ENCODE measurements at places on chromosomes 7 and 10.

- DNase-seq = no peak
Observed at GRCh38 chr10:81865581-81865980, 9.4 kb upstream of the NRG3 start.

- no peak for DNase-seq
Observed at GRCh38 chr10:43221419-43222209, 45.3 kb downstream of the RASGEF1A start.

- no peak for DNase-seq
Observed at GRCh38 chr7:114502454-114503254, 88.0 kb downstream of the FOXP2 start.

- DNase-seq = no peak
Observed at GRCh38 chr10:96440361-96441292, 73.1 kb downstream of the TLL2 start.

- DNase-seq = no peak
Observed at GRCh38 chr7:94176694-94177200, 172.6 kb upstream of the BET1 start.

GRCh38 chr10:121532292-121532864, 65.9 kb downstream of the FGFR2 start:
- DNase-seq = no peak

DNA sequence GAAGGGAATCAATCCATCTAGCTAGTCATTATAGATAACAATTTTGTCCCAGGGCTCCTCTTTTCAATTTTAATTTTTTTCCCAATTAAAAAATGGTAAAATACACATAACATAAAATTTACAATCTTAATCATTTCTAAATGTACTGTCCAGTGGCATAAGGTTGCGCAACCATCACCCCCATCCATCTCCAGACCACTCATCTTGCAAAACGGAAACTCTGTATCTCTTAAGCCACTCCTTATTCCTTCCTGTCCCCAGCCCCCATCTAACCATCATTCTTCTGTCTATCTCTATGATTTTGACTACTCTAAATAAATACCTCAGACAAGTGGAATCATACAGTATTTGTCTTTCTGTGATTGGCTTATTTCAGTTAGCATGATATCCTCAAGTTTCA, 46.1 kb upstream of the RAB18 start:
- DNase-seq = no peak

DNA sequence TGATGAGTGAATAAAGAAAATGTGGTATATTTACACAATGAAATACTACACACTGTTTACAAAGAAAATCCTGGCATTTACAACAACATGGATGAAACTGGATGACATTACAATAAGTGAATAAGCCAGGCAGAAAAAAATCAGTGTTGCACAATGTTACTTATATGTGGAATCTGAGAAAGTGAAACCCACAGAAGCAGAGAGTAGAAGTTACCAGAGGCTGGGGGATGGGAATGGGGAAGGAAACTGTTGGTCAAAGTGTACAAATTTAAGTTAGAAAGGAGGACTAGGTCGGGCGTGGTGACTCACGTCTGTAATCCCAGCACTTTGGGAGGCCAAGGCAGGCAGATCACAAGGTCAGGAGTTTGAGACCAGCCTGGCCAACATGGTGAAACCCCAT, 538.5 kb upstream of the MKI67 start:
- DNase-seq = no peak

GRCh38 chr10:93356516-93356915, 125.6 kb downstream of the MYOF start:
- DNase-seq = no peak

DNA sequence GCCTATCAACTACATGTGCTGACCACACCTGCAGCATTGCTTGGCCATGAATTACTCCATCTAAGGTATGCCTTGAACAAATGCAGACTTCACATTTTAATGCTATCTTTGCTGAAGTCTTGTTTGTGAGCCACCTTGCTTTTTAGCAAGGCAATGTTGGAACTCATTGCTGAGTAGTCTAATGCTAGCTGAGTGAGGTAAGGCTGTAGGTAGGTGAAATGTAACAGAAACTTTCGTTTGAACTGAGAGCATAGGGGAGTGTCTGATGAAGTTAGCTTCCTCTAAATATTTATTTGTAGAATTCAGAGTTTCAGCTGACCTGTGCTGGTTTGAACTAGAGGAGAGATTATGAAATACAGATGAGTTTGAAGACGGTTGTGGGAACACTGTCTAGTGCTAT, 238.5 kb downstream of the SEMA3A start:
- no peak for DNase-seq

DNA sequence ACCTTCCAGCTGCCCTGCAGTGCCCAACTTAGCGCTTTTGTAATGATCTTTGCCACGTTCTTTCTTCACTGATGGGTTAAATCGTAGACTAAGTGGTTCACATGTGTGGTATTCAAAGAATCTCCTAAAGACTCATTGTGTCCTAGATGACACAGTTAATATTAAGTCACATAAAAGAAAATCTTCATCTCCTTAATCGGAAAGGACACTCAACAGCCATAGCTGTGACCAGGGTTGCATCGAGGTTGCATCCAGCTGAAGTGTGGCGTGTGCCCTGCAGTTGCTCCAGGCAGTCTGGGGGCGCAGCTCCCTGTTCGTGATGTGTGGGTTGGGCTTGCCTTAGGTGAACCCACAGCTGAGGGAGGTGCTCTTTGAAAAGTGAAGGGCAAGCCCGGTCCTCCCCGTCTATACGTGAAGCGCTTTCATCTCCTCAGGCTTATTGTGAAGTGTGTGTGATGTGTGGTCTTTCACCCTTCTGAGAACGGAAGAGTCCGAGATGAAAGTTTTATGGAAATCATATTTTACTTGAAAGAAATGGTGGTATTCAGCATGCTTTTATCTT, 122.7 kb downstream of the TRRAP start:
- DNase-seq = no peak

DNA sequence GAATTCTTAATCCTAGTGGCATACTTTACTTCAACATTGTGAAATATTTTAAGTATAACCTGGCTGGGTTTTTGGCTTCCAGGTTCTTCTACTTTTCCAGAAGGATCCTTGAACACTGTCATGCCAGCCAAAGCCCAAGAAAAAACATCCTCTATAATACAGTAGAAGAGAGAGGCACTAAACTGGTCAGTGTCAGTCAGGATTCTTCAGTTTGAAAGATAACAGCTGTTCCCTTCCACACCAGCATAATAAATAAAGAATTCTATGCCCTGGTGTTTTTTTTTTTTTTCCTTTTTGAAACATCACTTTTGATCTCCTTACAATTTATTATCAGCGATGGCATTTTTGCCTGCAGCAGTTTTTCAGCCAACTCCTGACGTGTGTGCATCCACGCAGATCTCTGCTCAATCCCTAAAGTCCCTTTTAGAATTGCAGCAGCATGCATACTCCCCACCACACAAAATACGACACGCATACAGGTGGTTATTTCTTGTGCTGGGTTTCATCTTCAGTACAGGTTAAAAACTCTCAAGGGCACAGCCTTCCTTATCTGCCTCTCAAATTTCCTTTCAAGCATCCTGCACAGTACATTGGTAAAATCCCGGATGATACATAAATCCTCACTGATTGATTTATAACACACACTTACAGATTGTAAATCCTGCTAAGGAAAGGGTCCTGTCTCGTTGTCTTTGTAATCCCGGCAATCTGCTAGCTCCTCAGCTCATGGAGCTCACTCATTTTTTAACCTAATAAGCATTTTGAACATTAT, 100.2 kb downstream of the TPK1 start:
- DNase-seq = no peak

- no peak for DNase-seq
Observed at GRCh38 chr7:123346766-123347165, 147.0 kb upstream of the SLC13A1 start.

GRCh38 chr10:85995791-85996190, 370.8 kb downstream of the GRID1 start:
- peak; percentile 65 for DNase-seq

DNA sequence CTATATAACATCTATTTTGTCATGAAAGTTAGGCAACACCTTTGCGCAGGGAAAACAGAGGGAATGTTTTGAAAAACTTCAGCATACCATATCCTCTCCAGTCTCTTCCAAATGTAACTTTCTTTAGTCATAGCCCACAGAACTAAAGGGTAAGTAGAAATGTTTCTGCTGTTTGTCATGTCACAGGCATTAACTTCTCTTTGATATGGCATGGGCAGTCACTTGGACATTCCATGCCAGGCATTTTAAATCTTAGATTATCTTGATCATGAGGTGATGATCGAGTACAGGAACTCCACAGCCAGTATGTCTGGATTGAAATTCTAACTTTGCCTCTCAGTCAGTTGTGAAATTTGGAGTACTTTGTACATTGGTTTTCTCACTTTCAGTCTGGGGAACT, 27.5 kb upstream of the ETV1 start:
- no peak for DNase-seq

DNA sequence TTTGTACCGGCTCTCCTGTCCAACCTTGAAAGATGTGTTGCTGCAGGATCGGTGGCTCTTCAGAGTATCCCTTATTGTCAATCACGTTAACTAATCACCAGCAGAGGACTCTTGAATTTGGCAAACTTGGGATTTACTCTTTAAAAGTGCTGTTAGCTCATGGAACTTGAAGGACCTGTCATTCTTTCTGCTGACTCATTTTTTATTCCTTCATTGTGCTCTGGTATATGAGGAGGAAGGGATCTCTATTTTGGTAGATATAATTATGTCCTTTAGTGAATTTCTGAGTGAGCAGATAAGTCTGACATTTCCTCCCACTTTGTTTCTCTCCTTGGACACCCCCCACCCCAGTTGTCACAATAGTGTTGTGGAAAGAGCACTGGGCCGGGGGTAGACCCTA, 175.1 kb upstream of the HDAC9 start:
- no peak for DNase-seq

DNA sequence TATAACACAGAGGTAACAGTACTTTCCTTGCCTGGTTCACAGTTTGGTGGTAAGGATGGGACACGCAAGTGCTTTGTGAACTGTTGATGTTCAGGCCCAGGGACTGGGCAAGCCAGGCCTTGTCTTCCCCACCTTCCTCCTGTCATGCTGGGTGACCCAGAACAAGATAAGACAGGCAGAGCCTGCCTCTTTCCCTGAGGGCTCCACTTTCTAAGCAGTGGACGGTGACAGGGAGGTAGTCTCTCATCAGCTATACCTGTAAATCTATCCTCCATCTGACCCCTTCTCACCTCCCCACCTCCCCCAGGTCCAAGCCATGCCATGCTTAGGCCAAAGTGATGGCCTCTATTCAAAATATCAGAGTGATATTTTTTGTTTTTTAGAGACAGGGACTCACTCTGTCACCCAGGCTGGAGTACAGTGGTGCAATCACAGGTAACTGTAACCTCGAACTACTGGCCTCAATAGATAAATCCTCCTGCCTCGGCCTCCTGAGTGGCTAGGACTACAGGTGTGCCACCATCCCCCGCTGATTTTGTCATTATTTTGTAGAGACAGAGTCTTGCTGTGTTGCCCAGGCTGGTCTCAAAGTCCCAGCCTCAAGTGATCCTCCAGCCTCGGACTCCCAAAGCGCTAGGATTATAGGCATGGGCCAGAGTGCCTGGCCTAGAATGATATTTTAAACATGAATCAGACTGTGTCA, 42.8 kb downstream of the PDLIM1 start:
- no peak for DNase-seq

GRCh38 chr7:111960984-111961383, 245.2 kb downstream of the DOCK4 start:
- DNase-seq = no peak

DNA sequence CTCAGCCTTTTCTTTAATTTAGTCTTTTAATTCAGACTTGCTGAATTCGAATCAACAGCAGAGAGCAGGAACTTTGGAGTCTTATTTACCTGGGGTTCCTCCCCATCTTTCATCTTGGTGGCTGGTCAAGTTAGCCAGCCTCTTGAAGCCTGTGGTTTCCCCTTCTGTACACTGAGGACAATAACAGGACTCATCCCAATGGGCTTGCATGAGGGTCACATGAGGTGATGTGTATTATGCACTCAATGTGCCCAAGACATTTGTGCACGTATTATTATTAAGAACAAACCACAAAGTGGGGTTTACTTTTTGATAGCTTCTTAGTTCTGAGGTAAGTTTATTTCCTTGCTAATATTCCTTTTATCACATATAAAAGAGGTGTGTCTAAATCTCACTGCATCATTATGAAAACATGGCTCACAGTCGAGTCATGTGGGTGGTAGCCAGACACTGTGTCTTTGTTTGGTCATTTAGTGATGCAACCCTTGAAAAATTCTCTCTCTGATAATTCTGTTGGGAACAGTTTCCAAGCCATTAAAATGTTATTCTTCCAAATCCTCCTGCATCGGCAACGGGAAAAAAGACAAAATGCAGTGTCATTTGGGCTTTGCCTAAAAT, 86.5 kb upstream of the GRB10 start:
- DNase-seq = no peak

- DNase-seq = no peak
Observed at GRCh38 chr10:113368666-113369364, 184.0 kb upstream of the HABP2 start.

- no peak for DNase-seq
Observed at GRCh38 chr10:118102121-118102520, 55.4 kb upstream of the RAB11FIP2 start.

- DNase-seq = no peak
Observed at GRCh38 chr7:24971333-24972165, 8.4 kb downstream of the OSBPL3 start.

- peak; percentile 91 for DNase-seq
Observed at GRCh38 chr10:73246646-73247508, at the start of gene DNAJC9. Gene DNAJC9 (minus strand): TSS chr10:73247255. CDS start chr10:73247189, 66 bp downstream.

DNA sequence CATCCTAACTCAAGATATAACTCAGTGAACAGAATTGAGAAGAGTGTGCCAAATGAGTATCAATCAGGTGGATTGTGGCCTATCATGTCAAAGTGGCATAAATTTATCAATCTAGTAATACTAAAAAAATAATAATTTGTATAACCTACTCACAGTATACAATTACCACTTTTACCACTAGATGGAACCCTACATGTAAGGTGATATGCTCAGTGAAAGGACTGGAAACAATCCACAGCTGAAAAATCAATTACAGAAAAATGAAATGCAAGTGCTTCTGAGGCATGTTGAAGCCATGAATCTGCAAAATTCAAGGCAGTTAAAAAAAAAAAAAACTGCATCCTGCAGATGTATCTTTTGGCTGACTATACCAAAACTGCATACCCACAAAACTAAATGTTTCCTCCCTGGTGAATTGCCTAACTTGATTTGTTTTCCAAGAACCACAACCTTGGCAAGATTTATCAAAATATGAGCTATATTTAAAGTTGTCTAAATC, 13.9 kb downstream of the ARHGAP19 start:
- peak; percentile 79 for DNase-seq

GRCh38 chr10:113865901-113866300, 11.4 kb downstream of the NHLRC2 start:
- no peak for DNase-seq

DNA sequence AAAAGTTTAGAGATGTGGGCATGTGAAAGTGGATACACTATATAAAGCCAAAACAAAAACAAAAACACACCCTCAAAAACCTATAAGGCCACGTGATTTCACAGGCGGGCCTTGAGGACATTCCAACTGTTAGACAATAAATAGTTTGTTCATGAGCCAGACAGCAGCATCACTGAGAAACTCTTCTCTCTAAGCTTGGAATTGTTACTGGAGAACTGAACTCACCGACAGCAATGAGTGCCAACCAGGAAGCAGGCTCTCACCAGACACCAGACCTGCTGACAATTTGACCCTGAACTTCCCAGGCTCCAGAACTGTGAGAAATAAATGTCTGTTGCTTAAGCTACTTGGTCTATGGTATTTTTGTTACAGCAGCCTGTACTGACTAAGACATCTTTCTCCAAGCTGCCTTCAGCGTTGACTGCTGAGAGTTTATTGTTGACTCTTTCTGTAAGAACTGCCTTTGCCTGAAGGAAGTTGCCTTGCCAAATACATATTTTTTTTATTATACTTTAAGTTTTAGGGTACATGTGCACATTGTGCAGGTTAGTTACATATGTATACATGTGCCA, 107.5 kb downstream of the EPDR1 start:
- DNase-seq = no peak

- no peak for DNase-seq
Observed at GRCh38 chr7:151484971-151485707, 34.6 kb downstream of the RHEB start.
